ENCODE measurements at places on chromosomes 6 and 20.

- no peak for DNase-seq
Observed at GRCh38 chr6:159062564-159062945, 17.8 kb upstream of the TAGAP start.

DNA sequence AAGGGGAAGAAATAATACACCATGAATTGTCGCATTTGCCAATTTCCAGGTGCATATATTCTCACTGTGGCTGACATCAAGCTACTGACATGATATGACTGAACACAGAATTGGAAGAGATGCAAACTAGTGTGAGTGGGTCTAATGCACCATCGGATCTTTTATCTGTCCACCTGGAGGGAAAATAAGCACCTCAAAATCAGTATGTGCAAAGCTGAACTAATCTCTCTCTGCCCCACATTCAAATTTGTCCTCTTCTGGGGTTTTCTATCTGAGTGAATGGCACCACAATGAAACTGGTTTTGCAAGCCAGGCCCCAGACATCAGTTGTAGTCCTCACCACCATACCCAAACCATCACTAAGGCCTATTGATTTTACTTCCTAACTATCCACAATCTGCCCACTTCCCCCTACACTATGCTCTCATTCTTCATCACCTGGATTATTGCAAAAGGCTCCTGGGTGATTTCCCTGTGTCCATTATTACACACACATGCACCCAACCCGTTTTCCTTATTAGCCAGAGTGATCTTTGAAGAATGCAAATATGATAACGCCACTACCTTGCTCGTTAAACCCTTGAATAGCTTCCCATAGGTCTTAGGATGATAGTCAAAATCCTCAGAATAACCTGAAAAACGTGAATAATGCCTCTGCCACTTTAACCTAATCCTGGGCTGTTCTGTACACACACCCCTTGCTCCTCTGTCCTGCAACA, 159.0 kb upstream of the GMDS start:
- no peak for DNase-seq

DNA sequence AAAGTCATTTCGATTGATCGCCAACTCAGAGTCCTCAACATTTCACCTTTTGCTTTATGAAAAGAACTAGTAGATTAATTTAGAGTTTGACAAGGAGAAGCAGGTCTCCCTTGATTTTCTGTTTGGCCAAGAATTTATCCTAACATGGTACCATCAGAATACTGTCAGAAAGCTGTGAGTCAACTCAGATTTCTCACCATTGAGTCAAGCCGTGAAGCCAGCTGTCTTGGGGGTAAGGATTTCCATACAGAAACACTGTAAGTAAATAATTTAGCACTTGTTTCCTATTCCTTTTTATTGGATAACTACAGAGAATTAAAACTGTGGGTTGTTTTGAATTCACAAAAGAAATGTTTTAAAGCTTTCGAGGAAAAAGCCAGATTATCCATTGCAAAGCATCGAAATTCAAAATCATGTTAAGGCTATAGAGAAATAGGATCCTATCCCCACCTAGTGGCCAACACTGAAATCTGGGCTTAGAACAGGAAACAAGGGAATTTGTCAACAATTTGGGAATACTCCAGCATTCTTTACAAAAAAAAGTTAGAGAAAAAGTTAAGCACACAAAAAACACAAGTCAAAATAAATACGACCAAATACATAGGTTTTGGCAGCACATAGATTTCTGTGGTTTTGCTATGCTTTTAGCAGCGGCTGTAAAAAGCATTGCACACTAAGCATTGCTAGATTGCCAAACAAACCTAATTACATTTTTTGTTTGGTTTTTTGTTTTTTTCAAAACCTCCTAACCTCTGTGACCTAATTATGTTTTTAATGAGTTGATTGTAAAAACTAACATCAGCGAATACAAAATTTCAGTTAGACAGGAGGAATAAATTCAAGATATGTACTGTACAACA, 44.2 kb downstream of the COL11A2 start:
- peak; percentile 52 for DNase-seq

GRCh38 chr6:2216794-2217383, 28.5 kb downstream of the GMDS start:
- no peak for DNase-seq

DNA sequence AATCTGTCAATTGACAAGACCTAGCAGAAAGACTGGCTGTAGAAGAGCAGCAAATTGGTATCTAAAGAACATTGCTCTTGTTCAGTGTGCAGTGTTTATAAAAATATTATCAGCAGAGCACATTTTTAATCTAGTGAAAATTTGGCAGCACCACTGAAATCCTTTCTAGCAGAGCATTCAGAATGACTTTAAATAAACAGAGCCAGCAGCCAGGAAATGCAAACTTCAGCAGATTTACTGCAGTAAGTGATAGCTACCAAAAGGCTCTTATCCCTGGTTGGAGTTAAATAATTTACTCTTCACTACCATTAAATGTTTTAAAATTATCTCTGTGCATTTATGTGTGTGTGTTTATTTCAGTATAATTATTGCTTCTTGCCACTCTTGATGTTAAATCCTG, 590.9 kb upstream of the CITED2 start:
- DNase-seq: peak; percentile 64

- DNase-seq: peak; percentile 73
Observed at GRCh38 chr20:52083627-52084232, 107.8 kb downstream of the ZFP64 start.

GRCh38 chr6:89360415-89360999, 8.0 kb upstream of the UBE2J1 start:
- peak; percentile 60 for DNase-seq

GRCh38 chr6:101422811-101423210, 29.3 kb downstream of the GRIK2 start:
- DNase-seq: no peak

DNA sequence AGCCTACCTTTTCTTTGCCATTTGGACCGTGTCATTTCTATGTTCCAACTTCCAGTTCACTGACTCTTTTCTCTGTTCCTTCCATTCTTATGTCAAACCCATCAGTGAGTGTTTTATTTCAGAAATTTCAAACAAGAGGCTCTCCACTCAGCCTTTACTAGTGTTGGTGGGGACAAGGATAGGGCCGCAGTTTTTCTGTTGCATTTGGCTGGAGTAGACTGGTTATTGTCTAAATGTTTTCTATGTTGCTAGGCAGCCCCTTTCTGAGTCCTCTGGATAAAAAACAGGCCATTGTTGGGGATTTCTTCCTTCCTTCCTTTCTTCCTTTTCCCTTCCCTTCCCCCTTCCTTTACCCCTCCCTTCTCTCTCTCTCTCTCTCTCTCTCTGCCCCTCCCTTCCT, 288.6 kb downstream of the PRKN start:
- DNase-seq: no peak

GRCh38 chr6:115276881-115277565, 783.7 kb downstream of the FRK start:
- no peak for DNase-seq

DNA sequence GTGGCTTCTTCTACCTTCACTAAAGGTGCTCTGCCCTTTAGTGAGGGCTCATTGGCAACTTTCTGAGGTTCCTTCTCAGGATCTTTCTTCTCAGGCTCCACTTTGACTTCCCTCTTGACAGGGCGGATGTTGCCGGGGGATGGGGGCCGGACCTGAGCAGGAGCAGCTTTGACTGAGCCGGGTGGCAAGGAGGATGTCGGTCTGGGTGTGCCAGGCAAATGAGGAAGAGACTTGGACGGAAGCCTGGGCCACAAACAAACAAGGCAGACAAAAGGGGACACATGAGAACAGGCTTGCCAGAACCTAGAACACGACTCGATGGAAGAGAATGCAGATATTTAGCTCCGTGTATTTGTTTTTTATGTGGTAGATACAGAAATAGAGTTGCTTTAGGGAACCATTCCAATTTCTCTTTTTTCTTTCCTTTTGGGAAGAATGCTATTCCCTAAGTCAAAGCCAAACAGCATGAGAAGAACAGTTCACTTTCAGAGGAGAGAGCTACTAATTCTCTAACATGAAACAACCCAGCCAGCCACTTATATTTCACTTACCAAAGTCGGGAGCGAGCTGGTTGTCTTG, 76.2 kb upstream of the BCLAF1 start:
- DNase-seq: no peak

GRCh38 chr6:92479831-92480230, 939.5 kb downstream of the EPHA7 start:
- peak; percentile 16 for DNase-seq

DNA sequence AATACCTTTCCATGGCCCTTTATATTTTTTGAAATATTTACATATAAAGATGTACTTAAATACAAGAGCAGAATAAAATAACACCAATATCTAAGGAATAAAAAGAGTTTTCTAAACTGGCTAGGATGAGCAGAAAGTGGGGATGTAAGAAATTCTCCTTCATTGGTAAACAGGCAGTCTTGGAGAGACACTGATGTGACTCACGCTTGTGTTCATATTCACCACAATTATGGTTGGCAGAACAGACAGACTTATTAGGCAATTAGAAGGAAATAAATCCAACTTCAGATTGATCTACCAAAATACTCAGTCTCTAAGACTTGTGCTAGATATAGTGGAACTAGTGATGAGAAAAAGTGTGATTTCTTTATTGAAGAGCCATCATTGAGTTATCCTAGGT, 463.7 kb downstream of the CDC5L start:
- DNase-seq: peak; percentile 81

- no peak for DNase-seq
Observed at GRCh38 chr6:99189823-99190721, 159.4 kb downstream of the FAXC start.

DNA sequence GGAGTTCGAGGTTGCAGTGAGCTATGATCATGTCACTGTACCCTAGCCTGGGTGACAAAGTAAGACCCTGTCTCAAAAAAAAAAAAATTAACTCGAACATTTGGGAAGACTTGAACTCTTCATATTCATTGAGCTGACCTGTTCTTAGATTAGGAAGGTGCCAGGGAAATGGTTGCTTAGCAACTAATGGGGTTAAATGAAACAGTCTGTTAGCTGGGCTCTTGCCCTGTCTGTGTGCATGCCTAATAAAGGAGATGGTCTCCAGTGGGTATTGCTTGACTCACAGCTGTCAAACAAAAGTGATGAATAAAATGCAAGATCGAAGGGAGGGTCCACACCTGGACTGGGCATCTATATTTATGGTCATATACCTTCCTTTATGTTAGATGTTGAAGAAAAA, 101.8 kb downstream of the KLHL32 start:
- no peak for DNase-seq

Measured in iris pigment epithelial cell (primary cell).